ENCODE measurements at places on chromosomes 11 and 22.
A peak's percentile ranks its signal among the peaks of the same experiment; 100 is the strongest.

DNA sequence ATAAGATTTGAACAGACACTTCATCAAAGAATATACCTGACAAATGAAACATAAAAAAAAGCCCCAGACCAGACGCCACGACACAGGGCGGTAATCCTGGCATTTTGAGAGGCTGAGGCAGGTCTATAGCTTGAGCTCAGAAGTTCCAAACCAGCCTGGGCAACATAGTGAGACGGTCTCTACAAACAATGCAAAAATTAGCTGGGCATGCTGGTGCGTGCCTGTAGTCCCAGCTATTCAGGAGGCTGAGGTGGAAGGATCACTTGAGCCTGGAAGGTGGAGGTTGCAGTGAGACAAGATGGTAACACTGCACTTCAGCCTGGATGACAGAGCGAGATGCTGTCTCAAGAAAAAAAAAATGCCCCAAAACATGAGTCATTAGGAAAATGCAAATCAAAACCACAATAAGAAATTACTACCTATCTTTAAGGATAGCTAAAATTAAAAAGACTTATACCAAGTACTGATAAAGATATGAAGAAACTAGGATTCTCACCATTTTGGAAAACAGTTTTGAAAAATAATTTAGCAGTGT lies 91.7 kb upstream of the GRAMD1B start:
- no peak for ATAC-seq

GRCh38 chr22:35995772-35996171 lies 32.9 kb downstream of the RBFOX2 start:
- ATAC-seq = no peak

DNA sequence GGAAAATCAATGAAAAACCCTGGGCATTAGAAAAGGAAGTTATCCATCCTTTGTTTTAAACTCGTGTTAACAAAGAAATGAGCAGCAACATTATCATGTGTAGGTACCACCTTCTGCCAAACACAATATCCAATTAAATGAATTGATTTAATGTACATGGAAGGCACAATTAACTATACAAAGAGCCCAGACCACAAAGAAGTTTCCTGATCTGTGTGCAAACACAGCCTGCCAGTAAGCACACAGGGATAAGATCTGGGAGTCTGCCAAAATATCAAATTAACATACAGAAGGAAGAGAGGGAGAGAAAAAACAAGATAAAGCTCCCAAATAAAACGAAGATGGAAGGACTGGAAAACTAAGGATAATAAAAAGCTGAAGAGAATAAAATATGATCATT lies 54.1 kb upstream of the SLC25A1 start:
- no peak for ATAC-seq

- no peak for ATAC-seq
Observed at GRCh38 chr11:87954476-87954875, 220.8 kb downstream of the RAB38 start.

DNA sequence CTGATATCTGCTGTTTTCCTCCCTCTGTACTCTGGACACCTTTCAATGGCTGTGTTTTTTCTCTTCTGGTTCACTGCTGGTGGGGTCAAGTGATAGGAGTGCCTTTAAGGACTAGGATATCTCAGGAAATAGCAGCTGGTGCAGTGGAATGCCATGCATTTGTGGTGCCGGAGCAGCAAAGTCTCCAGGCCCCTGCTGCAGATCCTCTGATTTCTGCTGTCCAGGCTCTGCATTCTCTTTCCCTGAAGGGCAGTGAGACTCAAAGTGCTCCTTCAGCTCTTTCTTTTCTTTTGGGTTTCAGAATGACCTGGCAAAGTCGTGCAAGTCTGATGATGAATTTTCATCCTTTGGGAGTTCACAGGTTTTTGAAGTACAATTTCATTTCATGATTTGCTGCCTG lies 774.3 kb downstream of the FAM181B start:
- ATAC-seq = no peak

- ATAC-seq = no peak
Observed at GRCh38 chr11:68658661-68659060, 25.7 kb upstream of the GAL start.

- ATAC-seq = peak; percentile 71
Observed at GRCh38 chr22:32897400-32897799, 95.9 kb downstream of the TIMP3 start.

DNA sequence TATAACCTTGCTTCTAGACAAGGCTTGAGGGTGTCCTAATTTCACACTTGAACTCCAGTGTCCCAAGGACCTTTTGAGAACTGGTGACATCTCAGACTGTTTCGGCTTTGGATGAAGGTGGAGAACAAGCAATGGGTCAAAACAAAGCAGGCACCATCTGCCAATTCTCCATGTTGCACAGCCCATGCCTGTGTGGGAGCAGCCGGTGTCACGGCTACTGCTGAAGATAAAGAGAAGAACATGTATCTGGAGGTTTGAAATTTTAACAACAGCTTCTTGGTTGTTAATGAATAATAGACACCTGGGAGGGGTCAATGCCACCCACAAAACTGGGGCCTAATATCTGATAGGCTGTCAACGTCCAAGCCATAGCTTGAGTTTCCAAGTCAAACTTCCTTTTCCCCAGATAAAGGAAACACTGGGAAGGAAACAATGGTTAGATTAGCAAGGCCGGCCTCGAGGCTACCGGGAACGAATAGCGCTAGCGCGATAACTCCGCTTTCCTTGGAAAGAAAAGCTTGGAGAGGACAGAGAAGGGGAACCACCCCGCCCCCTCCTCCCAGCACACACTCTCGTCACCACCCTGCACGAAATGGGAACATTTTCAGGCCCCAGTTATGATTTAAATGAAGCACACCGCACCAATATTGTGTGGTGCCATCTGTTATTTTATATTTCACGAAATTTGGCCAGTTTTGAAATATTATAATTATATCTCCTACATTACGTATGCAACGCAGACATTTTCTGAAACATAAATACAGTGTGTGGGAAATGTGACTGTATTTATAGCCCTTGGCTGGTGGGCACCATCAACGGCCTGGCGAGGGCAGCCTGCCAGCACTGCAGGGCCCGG lies 21.8 kb upstream of the OPCML start:
- ATAC-seq = no peak

DNA sequence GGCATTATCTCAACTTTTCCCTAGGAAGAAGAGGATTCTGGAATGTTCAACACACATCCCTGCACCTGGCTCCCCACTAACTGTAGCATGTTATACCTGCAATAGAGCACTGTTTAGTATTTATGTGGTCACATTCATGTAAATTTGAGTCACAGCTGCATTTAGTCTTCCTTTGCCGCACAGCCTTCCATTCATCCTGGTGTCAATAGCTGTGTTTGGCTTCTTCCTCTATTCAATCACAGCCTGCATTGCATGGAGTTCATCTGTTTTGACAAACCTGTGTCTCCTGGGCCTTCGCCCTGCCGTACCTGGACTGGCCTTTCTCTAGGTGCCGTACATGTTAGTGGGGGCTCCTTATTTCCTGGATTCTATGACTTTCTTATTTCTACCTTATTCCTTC lies 4.1 kb upstream of the C22orf39 start:
- no peak for ATAC-seq

- ATAC-seq = peak; percentile 74
Observed at GRCh38 chr11:133064152-133064877, 468.0 kb downstream of the OPCML start.

DNA sequence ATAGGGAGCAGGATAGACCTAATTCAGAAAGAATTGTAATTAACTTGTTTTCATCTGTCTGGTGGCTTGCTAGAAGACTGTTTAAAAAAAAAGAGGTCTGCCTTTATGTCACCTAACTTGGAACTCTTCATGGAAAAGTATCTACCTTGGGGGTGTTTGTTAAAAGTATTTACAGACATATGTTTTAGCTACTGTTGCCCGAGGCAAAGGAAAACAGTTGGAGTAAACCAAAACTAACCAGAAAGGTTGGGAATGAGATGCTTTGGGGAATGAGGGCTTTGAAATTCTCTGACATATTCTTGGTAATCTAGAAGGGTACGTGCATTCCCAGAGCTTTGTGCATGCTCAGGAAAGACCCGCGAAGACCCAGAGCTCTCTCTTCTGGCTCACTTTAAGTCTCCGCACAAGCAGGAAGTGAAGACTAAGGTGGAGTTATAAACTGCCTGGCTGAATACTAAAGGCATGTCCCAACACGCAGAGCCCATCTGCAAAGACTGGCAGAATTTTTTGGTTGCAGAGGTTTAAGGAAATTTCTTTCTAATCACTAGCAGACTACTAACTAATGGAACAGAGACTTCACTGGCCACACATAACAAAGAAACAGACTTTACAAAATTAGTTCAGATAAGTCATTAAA lies 33.2 kb downstream of the HIKESHI start:
- ATAC-seq = peak; percentile 70
